ENCODE measurements at places on chromosomes 4 and X.

DNA sequence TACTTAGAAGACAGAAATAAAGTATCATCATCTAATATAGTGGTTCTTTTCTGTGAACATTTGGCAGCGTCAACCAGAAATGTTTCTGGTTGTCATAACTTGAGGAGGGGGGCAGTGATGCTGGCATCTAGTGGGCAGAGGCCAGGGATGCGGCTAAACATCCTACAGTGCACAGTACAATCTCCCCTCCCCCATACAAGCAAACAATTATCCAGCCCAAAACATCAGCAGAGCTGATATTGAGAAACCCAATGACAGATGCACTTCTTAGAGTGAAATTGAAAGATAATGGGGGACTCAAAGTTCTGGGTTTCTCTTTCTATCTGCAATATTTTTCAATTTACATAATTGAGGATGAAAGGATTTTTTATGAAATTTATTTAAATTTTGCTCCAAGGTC, 1.9 kb upstream of the EIF1AX start:
- peaks cover 17% of the 10 kb centered on the region for H3K4me1 ChIP-seq
- H3K27me3 ChIP-seq, result no peaks in the 10 kb centered on the region
- H3K4me3 ChIP-seq, result no peak overlapping the region
- no peak for DNase-seq

DNA sequence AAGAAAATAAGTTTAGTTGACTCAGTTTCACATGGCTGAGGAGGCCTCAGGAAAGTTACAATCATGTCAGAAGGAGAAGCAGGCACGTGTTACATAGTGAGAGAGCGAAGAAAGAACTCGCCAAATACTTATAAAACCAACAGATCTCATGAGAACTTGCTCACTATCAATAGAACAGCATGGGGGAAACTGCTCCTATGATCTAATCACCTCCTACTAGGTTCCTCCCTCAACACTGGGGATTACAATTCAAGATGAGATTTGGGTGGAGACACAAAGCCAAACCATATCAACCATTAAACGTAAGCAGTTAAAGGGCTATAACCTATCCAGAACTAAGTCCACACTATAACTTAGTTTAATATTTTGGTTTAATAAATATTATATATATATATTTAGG, 113.8 kb upstream of the ADGRL3 start:
- H3K36me3 ChIP-seq, result no peaks in the 10 kb centered on the region
- no peak for DNase-seq
- H3K27ac ChIP-seq, result no peak overlapping the region
- no peaks in the 10 kb centered on the region for H3K27me3 ChIP-seq
- H3K4me1 ChIP-seq, result no peaks in the 10 kb centered on the region
- no peak overlapping the region for H3K4me3 ChIP-seq

DNA sequence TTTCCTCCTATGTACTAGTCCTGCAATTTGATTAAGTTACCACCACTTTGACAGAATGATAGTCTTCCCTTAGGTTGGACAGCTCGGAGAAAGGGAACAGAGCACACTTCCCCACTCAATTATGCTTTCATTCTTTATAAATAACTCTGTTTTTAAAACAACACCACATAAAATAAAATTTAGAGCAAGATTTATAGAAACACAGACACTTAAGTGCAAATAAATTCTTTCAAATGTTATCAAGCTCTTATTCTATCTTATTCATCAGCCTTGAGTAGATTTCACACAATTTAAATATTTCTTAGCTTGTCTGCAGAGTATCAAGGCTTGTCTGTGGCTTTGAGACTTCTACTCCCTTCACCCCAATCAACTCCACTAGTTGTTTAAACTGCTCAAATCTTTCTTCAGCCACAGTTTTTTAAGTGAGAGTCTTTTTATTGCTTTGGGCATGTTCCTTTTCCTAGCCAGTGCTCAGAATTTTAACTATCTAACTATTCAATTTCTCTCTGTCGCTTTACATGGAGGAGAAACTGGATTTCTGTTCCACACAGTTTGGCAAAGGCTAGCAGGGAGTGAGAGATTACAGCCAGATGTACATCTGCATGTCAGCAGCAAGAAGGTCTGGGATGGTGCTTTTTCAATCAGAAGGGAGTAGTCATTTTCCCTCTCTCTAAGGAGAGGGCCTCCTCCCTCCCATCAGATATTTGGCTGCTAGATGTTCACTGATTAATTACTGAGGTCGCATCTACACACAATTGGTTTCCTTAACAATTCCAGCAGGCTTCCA, 53.1 kb upstream of the PLAC1 start:
- H3K36me3 ChIP-seq, result no peaks in the 10 kb centered on the region
- no peak overlapping the region for H3K4me3 ChIP-seq
- no peak overlapping the region for H3K27ac ChIP-seq
- H3K27me3 ChIP-seq, result no peaks in the 10 kb centered on the region
- no peaks in the 10 kb centered on the region for H3K4me1 ChIP-seq
- no peak for DNase-seq

- no peaks in the 10 kb centered on the region for H3K27me3 ChIP-seq
- no peak overlapping the region for H3K4me3 ChIP-seq
- no peaks in the 10 kb centered on the region for H3K4me1 ChIP-seq
- DNase-seq, result no peak
- H3K27ac ChIP-seq, result no peak overlapping the region
- H3K36me3 ChIP-seq, result no peaks in the 10 kb centered on the region
Measured at GRCh38 chrX:81900522-81900921, 698.6 kb downstream of the SH3BGRL start.

DNA sequence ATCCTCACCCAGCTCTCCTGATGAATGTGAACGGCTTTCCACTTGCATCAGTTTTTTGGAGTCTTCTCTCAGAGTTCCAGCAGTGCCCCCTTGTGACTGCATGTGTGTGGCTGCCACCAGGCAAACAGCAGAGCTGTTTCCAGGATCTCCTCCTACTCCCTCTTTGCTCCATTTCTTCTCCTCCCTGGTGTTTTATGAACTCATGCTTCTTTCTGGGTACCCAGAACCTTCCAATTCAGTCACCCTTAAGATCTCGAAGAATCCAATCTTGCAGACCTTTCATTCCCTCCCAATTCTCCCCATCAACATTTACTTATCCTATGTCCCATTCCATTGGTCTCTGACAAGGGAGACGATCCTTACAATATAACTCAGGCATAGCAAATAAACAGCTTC, 6.8 kb upstream of the TCEANC start:
- H3K4me3 ChIP-seq, result no peak overlapping the region
- DNase-seq, result no peak
- no peak overlapping the region for H3K27ac ChIP-seq

- H3K27me3 ChIP-seq, result no peaks in the 10 kb centered on the region
- H3K36me3 ChIP-seq, result no peaks in the 10 kb centered on the region
- no peak overlapping the region for H3K27ac ChIP-seq
- DNase-seq, result no peak
Measured at GRCh38 chr4:70120323-70120722, 33.7 kb upstream of the PRR27 start.

GRCh38 chr4:186067757-186068385, 1.1 kb upstream of the TLR3 start:
- peak overlapping the region; percentile 88 for H3K27ac ChIP-seq
- peak; percentile 2 for DNase-seq
- H3K36me3 ChIP-seq, result no peaks in the 10 kb centered on the region
- peak overlapping the region; percentile 34 for H3K4me3 ChIP-seq
- H3K4me1 ChIP-seq, result peaks cover 9% of the 10 kb centered on the region

DNA sequence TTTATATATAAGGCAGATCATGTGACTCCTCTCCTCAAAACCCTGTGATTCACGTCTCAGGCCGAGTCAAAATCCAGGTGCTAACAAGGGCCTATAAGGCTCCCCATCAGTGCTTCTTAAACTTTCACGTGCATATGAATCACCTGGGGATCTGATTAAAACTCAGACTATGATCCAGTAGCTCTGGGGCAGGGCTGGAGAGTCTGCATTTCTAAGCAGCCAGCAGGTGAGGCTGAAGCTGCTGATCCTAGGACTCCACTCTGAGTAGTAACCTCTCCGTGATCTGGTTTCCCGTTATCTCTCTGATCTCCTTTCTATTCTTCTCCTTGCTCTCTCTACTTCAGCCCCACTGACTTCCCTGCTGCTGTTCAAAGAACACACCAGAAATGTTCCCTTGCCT, 252.4 kb upstream of the RPS6KA3 start:
- no peaks in the 10 kb centered on the region for H3K36me3 ChIP-seq
- no peaks in the 10 kb centered on the region for H3K4me1 ChIP-seq
- H3K27me3 ChIP-seq, result no peaks in the 10 kb centered on the region
- H3K27ac ChIP-seq, result no peak overlapping the region

DNA sequence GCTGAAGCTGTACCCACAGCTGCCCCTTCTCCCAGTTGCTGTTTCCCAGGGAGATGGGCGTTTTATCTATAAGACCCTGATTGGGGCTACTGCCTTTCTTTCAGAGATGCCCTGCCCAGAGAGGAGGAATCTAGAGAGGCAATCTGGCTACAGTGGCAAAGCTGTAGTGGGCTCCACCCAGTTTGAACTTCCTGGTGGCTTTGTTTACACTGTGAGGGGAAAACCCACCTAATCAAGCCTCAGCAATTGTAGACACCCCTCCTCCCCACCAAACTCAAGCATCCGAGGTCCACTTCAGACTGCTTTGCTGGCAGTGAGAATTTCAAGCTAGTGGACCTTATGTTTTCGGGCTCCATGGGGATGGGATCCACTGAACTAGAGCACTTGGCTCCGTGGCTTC, 240.4 kb upstream of the AFF2 start:
- H3K27ac ChIP-seq, result no peak overlapping the region
- no peak for DNase-seq
- H3K27me3 ChIP-seq, result no peaks in the 10 kb centered on the region
- H3K4me3 ChIP-seq, result no peak overlapping the region
